ENCODE measurements at places on chromosomes 12 and 14. TPM values are rescaled to one million over a fixed set of nuclear protein-coding genes. Genes with fewer than 3 reads are reported as not detected.

Gene DYNLL1
- total RNA-seq: 676 TPM

Gene CLEC4C
- not detected for total RNA-seq

Gene RAD52
- 9.6 TPM for total RNA-seq

Gene IPO4
- 71.7 TPM for total RNA-seq

Measured in A549 treated with GW870086 at 1 μM for 4 hours (cell line).